Activated naive CD8-positive, alpha-beta T cell treated with anti-CD3 and anti-CD28 coated beads, Interleukin-2, amount 10 ng/mL, durations not matched to agents 7 days and 5 days (primary cell): ENCODE measurements at places on chromosomes 11 and 22. TPM values are rescaled to one million over a fixed set of nuclear protein-coding genes. Genes with fewer than 3 reads are reported as not detected.

Gene KRTAP5-7
- total RNA-seq = not detected

Gene YPEL1
- total RNA-seq = 14.9 TPM

Gene NLRP6
- total RNA-seq = 32.1 TPM

Gene OR56A5
- total RNA-seq = not detected

Gene APLNR
- total RNA-seq = not detected

Gene TRIM48
- not detected for total RNA-seq

Gene CBLIF
- not detected for total RNA-seq

Gene SULT4A1
- not detected for total RNA-seq

Gene CARNS1
- total RNA-seq = 5.6 TPM

Gene EHF
- total RNA-seq = not detected

Gene PLAAT3
- total RNA-seq = 15.8 TPM

Gene PKP3
- 0.30 TPM for total RNA-seq

Gene SLC22A25
- total RNA-seq = not detected

Gene ARHGEF17
- total RNA-seq = not detected

Gene KLHL35
- 0.55 TPM for total RNA-seq

Gene CEP57
- total RNA-seq = 101 TPM

DNA sequence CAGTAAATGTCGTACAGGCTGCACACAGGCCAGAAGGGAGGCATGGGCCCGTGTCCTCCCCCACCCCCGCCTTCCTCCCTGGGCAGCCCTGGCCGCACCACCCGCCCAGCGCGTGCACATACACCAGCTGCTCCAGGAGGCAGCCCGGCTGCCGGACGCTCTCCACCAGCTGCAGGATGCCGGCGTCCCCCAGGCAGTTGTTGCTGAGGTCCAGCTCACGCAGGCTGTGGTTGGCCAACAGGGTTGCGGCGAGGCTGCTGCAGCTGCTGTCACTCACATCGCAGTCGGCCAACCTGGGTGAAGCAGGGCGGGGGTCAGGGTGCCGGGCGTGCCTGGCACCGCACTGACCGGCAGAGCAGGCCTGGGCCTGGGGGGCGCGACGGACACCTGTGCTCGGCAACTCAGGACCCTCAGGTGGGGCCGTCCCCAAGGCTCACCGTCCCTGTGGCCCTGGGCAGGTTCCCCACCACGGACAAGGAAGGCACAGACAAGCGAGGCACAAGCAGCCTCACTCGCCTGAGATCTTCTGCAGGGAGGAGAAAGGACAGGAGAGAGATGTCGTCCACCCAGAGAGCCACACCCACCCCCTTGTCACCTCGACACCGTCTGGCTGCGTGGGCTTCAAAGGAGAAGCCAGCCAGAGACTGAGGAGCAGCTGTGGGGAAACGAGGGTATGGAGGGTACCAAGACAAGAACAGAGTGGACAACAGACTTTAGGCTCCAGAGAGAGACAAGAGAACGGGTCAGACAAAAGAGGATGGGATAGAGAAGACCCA lies 12.1 kb downstream of the RNH1 start:
- H3K36me3 ChIP-seq = peaks cover 16% of the 10 kb centered on the region
- H3K27ac ChIP-seq = no peak overlapping the region
- H3K4me3 ChIP-seq = no peak overlapping the region
- peaks cover 9% of the 10 kb centered on the region for H3K4me1 ChIP-seq
- DNase-seq = no peak

- no peaks in the 10 kb centered on the region for H3K36me3 ChIP-seq
- peaks cover 25% of the 10 kb centered on the region for H3K27me3 ChIP-seq
- DNase-seq = no peak
- H3K4me1 ChIP-seq = peaks cover 17% of the 10 kb centered on the region
- peak overlapping the region; percentile 79 for H3K4me3 ChIP-seq
- no peak overlapping the region for H3K27ac ChIP-seq
Observed at GRCh38 chr11:130071211-130071712, 1.6 kb downstream of the APLP2 start.

DNA sequence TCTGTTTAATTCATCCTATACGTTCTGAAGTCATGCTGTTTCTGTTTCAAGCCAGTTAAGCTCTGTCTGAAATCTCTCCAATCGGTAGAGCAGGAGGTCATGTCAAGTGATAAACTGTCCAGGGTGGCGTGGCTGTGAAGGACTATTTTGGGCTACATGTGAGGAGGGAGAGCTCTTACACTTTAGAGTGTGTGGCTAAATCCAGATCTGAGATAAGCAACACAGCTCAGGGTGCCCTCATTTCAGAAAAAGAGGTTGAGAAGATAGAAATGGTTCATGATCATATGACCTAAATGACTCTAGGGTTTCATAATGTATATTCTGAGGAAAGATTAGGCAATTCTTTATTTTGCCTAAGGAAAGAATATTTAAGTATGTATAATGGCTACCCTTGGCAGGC lies 8.4 kb downstream of the BLID start:
- H3K27ac ChIP-seq = no peak overlapping the region
- no peaks in the 10 kb centered on the region for H3K36me3 ChIP-seq
- DNase-seq = no peak
- H3K4me1 ChIP-seq = no peaks in the 10 kb centered on the region
- no peak overlapping the region for H3K4me3 ChIP-seq
- no peaks in the 10 kb centered on the region for H3K27me3 ChIP-seq

DNA sequence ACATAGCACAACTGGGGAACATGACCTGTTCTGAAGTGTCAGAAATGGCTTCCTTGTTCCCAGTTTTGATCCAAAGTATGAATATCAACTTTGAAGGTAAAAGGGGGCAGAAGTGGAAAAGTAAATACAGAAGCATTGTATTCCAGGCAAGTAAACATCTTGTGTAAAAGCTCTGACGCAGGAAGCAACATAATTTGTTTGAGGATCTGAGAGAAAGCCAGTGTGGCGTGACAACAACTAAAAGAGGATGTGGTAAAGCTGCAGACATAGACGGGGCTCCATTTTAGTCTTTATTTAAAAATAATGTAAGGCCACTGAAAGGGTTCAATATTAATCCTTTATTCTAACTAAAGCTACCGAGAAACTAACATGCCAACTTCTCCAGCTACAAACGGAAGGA lies 310.2 kb downstream of the DLG2 start:
- H3K27me3 ChIP-seq = no peaks in the 10 kb centered on the region
- no peak overlapping the region for H3K4me3 ChIP-seq
- no peak overlapping the region for H3K27ac ChIP-seq
- DNase-seq = no peak

- H3K27me3 ChIP-seq = peaks cover 11% of the 10 kb centered on the region
- H3K36me3 ChIP-seq = no peaks in the 10 kb centered on the region
- H3K27ac ChIP-seq = no peak overlapping the region
- no peak overlapping the region for H3K4me3 ChIP-seq
- DNase-seq = no peak
Observed at GRCh38 chr11:112617977-112618826, 343.0 kb upstream of the NCAM1 start.

- no peaks in the 10 kb centered on the region for H3K4me1 ChIP-seq
- H3K4me3 ChIP-seq = no peak overlapping the region
- no peaks in the 10 kb centered on the region for H3K27me3 ChIP-seq
Observed at GRCh38 chr11:109789901-109790300, 303.3 kb upstream of the ZC3H12C start.

DNA sequence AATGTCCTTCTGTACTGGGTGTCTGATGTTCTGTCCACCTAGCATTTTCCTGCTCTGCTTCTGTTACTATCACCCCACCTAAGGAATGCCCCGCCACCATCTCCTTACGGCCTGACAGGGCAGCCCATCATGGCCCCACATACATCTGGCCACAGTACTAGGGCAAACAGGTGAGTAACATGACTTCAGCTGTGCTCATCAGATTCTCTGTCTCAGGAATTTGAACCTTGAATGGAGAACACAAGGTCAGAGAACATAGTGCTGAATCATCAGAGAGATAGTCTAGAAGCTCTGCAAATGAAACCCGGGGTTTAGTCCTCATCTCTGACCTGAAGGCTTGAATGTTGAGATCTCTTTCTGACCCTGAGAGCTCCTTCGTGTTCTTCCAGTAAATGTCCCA lies 32.4 kb downstream of the ZC3H12C start:
- no peak for DNase-seq
- no peak overlapping the region for H3K27ac ChIP-seq
- no peak overlapping the region for H3K4me3 ChIP-seq
- no peaks in the 10 kb centered on the region for H3K36me3 ChIP-seq

- H3K27ac ChIP-seq = no peak overlapping the region
- peaks cover 6% of the 10 kb centered on the region for H3K4me1 ChIP-seq
Observed at GRCh38 chr11:11978792-11979487, 29.5 kb downstream of the DKK3 start.

DNA sequence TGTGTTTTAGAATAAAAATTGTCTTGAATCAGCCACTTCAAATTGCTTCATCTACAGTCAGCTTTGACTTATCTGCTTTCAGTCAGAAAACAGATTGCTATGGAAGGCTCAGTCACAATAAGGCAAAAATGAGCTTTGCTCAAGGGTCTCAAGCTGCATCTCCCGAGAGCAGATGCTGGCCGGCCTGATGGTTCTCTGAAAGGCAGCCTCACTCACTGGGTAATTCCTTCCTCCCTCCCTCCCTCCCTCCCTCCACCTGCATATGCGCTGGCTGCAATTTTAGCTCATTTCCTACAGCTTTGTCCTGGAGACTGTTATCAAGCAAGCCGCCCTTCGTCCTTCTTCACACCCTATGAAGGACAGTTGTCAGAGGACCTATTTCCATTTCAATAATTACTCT lies 1.6 kb upstream of the IZUMO1R start:
- DNase-seq = no peak
- H3K4me3 ChIP-seq = no peak overlapping the region
- H3K4me1 ChIP-seq = no peaks in the 10 kb centered on the region
- H3K27me3 ChIP-seq = peaks cover 11% of the 10 kb centered on the region
- H3K36me3 ChIP-seq = no peaks in the 10 kb centered on the region

- no peak overlapping the region for H3K27ac ChIP-seq
- no peak overlapping the region for H3K4me3 ChIP-seq
- H3K4me1 ChIP-seq = peaks cover 2% of the 10 kb centered on the region
- no peak for DNase-seq
- H3K27me3 ChIP-seq = peaks cover 29% of the 10 kb centered on the region
- H3K36me3 ChIP-seq = no peaks in the 10 kb centered on the region
Observed at GRCh38 chr22:35986088-35986487, 42.5 kb downstream of the RBFOX2 start.

DNA sequence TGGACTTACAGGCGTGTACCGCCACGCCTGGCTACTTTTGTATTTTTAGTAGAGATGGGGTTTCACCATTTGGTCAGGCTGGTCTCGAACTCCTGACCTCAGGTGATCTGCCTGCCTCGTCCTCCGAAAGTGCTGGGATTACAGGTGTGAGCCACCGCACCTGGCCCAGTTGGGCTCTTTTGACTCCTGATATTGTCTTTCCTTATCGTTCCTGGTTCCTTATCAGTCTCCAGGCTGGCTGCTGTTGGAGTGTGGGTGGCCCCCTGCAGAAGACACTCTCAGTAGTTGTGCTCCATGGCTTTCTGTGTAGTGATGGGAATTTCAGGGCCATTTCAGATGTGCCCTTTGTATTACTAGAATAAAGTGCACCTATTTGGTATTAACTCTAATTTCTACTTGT lies 55.3 kb downstream of the C22orf31 start:
- peaks cover 45% of the 10 kb centered on the region for H3K27me3 ChIP-seq
- H3K36me3 ChIP-seq = no peaks in the 10 kb centered on the region
- H3K4me1 ChIP-seq = peaks cover 3% of the 10 kb centered on the region
- no peak for DNase-seq
- no peak overlapping the region for H3K27ac ChIP-seq

GRCh38 chr11:75931124-75931523 lies 116.1 kb downstream of the UVRAG start:
- H3K27me3 ChIP-seq = no peaks in the 10 kb centered on the region
- H3K4me3 ChIP-seq = no peak overlapping the region

DNA sequence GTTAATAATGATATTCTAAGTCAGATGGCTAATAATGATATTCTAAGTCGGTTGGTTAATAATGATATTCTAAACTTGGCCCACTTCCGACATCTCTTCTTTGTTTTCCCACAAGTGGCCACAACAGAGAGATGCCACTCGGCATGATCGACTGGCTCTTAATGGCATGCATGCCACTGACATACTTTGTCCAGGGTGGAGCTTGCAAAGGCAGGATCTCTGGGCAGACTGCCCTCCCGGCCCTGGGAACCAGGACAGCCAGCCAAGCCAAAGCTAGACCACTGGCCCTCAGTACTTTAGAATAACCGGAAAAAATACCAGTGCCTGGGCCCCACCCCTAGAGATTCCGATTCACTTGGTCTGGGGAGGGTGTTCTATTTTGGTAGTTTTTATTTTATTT lies 78.1 kb downstream of the KIAA1671 start:
- no peak overlapping the region for H3K27ac ChIP-seq
- no peak for DNase-seq
- no peaks in the 10 kb centered on the region for H3K36me3 ChIP-seq

GRCh38 chr11:2259897-2260451 lies 10.4 kb downstream of the ASCL2 start:
- peaks cover 2% of the 10 kb centered on the region for H3K4me1 ChIP-seq
- DNase-seq = peak; percentile 24
- no peaks in the 10 kb centered on the region for H3K36me3 ChIP-seq
- no peak overlapping the region for H3K4me3 ChIP-seq
- H3K27ac ChIP-seq = no peak overlapping the region

GRCh38 chr11:83025267-83025704 lies 46.4 kb downstream of the RAB30 start:
- H3K4me3 ChIP-seq = no peak overlapping the region
- no peak for DNase-seq
- no peak overlapping the region for H3K27ac ChIP-seq
- H3K27me3 ChIP-seq = no peaks in the 10 kb centered on the region
- peaks cover 26% of the 10 kb centered on the region for H3K4me1 ChIP-seq

- H3K36me3 ChIP-seq = no peaks in the 10 kb centered on the region
- H3K4me1 ChIP-seq = no peaks in the 10 kb centered on the region
- DNase-seq = no peak
- H3K27ac ChIP-seq = no peak overlapping the region
- H3K27me3 ChIP-seq = no peaks in the 10 kb centered on the region
Observed at GRCh38 chr11:126893796-126894195, 106.8 kb downstream of the KIRREL3 start.

DNA sequence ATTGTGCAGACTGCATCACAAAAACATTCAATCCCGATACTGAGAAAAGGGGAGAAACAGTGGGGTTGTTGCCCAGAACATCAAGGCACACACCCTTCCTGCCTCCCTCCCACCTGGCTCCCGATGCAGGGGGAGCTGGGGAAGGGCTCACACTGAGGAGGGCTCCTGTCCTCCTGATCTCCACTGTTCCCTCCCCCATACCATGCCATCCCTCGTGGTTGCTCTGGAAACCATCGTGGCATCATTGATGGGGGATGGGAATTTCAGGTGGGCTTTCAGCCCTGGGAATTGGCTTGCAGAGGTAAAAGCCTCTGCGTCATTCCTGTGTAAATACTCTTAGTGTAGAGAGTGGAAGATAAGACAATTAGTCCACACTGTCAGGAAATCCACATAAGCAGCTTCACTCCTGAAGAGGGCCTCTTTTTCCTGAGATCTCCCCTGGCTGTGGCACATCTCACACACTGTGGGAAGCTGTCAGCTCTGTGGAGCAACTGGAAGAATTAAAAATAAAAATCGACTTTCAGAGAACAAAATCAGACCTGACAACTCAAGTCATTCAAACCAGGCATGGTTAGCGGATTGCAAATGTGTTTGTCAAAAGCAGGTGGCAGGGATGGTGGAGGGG lies 176.0 kb downstream of the CHST1 start:
- H3K27ac ChIP-seq = no peak overlapping the region
- peaks cover 13% of the 10 kb centered on the region for H3K27me3 ChIP-seq
- no peak for DNase-seq
- no peak overlapping the region for H3K4me3 ChIP-seq
- no peaks in the 10 kb centered on the region for H3K36me3 ChIP-seq

GRCh38 chr11:15327786-15328231 lies 213.1 kb downstream of the INSC start:
- no peak overlapping the region for H3K27ac ChIP-seq
- no peaks in the 10 kb centered on the region for H3K4me1 ChIP-seq
- peaks cover 1% of the 10 kb centered on the region for H3K27me3 ChIP-seq
- no peak overlapping the region for H3K4me3 ChIP-seq
- H3K36me3 ChIP-seq = no peaks in the 10 kb centered on the region

GRCh38 chr11:15093432-15093831 lies 20.0 kb downstream of the CALCB start:
- H3K36me3 ChIP-seq = peaks cover 2% of the 10 kb centered on the region
- no peak overlapping the region for H3K4me3 ChIP-seq
- H3K27me3 ChIP-seq = peaks cover 13% of the 10 kb centered on the region
